ENCODE measurements at places on chromosomes 7 and 10.

DNA sequence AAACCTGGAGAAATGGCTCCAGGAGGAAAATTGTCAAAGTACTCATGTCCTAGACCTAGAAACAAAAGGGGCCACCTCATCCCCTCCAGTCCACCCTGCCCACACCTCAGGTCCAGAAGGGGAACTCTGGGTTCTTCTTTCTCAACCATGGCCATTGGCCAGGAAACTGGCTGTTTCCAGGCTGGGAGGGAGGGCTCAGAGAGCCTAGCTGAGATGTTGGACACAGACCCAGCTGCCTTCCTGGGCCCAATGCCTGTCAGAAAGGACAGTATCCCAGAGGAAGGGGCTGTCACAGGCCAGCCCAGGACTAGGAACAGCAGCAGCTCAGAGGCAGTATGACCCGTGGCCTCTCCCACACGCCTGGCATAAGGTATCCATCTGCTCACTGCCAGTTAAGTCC, 9.6 kb downstream of the GRID1 start:
- DNase-seq = no peak

GRCh38 chr7:143177374-143178119, 5.7 kb upstream of the TAS2R39 start:
- no peak for DNase-seq

- no peak for DNase-seq
Measured at GRCh38 chr7:95737828-95738505, 34.4 kb upstream of the DYNC1I1 start.

GRCh38 chr7:36535866-36536664, 146.4 kb downstream of the ANLN start:
- no peak for DNase-seq

Measured in GM12865 (cell line).